ENCODE measurements at places on chromosomes 13 and 19.

GRCh38 chr13:32659736-32660135, 73.5 kb downstream of the PDS5B start:
- DNase-seq: no peak

DNA sequence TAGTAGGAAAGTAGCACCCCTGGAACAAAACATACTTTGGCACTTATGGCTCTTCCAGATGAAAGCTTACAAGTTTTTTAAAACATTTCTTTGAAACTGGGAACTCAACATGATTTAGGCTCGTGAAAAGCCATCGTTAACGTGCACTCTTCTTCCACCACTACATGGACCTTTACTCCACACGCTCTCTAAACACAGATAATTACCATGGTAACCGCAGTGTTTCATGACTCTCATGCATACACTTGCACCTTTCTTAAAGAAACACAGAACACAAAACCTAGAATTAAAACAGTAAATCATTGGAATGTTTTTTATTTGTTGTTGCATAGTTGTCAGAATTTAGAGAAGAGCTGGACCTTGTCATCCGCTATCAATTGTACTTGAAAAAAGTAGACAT, 154.3 kb downstream of the FGF9 start:
- DNase-seq: no peak

GRCh38 chr13:51330791-51331190, 8.7 kb upstream of the SERPINE3 start:
- no peak for DNase-seq

DNA sequence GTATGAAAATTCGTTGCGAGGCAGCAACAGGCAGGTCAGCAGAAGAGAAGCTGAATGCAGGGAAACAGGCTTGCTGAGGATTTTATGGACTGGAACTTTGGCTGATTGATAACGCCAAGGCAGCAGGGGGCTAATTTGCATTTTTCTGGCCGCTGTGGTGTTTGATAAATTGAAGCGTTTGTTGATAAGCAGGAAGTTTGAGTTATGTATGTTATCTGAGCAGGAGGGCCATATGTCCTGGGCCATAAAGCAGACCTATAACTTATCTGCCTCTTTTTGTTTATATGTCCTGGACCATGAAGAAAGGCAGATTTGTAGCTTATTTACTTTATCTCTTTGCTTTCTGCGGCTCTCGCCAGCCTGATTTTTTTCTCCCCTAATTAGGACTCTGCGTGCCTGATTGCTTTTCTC, 65.9 kb downstream of the ZNF627 start:
- DNase-seq: no peak

DNA sequence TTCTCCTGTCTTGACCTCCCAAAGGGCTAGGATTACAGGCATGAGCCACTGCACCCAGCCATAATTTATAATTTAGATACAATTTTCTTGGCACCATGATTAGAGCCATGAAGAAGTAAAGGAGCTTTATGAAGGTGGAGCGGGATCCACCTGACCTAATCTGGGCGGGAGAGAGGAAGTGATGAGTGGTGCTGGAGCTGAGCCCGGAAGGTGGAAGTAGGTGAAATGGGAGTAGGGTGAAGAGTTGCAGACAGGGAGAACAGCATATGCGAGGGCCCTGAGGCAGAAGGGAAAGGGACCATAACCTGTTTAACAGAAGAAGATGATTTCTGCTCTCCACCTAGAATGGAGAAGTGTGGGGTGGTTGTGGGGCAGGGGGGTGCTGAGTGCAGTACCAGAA, 4.2 kb downstream of the BLOC1S3 start:
- no peak for DNase-seq

DNA sequence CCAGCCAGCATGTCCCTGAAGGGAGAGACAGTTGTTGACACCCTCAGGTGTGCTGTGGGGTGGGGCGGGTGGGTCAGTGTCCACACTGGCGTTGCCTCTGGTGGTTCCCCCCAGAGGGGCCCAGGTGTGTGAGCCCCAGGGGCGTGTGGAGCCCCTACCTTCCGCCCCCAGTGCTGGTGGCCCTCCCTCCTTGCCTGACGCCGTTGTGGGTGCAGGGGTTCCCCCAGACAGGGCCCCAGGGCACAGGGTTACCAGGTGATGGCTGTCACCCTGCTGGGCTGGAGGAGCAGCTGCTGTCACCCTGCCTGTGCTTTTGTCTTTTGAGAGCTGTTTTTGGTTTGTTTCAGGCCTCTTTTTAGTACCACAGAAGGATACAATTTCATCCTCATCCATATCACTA, 27.2 kb downstream of the ATP4B start:
- DNase-seq: no peak

- no peak for DNase-seq
Observed at GRCh38 chr13:101092985-101093384, 323.3 kb downstream of the NALCN start.

GRCh38 chr13:108609353-108609752, 20.1 kb upstream of the MYO16 start:
- no peak for DNase-seq

DNA sequence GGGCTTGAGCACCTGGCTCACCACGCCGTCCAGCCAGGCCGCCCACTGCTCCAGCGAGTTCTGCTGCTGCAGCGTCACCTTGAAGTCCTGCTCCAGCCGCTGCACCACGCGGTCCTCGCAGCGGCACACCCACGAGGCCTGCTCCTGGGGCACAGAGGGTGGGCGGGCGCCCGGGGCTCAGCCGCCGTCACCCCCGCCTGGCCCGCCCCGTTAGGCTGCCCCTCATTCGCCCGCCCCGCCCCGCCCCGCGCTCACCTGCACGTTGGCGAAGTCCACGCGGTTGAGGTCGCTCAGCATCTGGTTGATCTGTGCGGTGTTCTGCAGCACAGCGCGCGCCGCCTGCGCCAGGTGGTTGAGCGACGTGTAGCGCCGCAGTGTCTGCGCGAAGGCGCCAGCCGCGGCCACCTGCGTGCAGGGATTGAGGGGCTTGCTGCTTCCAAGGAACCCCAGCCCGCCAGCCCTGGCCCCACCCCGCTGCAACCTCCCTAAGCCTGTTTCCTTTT, 11.3 kb downstream of the DCAF15 start:
- DNase-seq: no peak

- DNase-seq: no peak
Observed at GRCh38 chr13:89163096-89163495, 1491.9 kb downstream of the SLITRK5 start.

DNA sequence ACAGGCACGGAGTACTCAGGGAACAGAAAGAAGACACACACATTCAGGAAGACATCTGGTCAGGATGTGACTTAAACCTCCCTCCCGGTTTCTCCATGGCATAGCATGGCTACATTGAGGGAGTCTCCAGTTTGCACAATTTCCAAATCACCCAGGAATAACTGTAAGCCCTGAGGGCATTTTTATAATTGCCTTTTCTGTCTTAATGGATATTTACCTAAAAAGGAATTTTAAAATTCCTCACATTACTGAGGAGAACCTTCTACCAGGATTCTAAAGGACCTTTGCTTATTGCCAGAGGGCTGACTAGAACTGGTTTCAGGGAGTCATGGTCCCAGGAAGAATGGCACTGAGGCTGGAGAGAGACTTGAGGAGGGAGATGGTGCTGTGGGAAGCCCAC, 21.4 kb downstream of the PEG3 start:
- DNase-seq: no peak

GRCh38 chr13:25064396-25064795, 31.5 kb upstream of the PABPC3 start:
- DNase-seq: no peak

DNA sequence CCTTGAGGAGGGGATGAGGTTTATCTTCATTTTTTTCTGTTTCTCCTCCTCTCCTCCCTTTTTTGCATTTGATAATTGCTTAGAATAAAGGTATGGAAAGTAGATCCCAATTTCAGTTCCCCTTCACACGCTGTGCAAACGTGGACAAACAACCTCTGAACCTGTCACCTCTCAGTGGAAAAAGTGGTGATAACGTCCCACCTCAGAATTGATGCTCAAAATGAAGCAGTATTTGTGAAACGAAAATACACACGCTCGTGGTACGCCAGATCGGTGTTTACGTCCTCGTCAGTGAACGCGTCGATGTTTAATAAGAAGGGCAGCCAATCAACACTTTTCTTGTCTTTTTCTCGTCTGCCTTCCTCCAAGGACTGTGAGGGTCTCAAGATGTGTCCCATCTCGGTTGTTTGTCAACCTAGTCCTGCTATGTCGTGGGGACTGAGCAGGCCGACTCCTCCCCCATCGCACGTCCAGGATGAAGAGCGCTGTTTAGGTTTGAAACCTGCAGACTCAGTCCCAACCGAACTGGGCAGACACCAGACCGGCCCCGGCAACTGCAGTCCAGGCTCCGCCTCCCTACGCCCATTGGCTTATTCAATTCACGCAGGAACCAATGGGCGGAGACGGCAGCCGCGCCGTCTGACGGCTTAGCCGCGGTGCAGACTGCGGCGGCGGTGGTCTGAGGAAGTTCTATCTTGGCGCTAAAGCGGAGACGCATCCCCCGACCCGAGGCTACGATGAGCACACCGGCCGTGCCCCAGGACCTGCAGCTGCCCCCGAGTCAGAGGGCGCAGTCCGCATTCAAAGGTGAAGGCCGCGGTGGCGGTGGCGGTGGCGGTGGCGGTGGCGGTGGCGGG, at the start of gene CKAP2:
Gene CKAP2 (plus strand): TSS at position 659 of the 857 bp plus-strand sequence. CDS start 79 bp downstream, at position 738.
- DNase-seq: peak; percentile 93

DNA sequence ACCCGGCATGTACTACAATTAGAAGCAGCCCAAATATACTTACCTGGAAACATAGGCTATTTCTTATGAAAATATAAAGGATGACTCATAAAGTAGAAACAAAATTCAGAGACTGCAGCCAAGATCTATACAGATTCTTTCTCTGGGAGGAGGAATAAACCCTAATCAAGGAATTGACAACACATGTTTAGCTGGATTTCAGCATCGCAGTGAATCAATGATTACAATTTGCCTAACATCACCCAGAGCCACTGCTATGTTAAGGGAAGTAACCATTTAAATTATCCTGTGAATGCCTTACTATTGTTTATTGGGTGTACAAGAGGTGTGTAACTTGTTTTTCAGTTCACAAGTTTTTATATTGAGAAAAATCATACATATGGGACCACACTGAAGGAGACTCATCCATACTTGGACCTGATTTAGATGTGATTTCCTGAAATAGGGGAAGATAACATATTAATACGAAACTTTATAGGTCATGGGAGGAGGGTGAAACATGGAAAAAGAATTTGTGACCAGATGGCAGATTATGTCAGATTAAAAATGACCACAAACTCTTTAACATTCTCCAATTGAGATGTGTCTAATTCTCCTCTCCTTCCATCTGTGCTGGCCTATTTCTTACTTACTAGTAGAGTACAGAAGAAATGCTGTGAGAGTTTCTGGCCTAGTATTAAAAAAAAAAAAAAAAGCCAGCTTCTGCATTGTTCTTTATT, 1168.4 kb downstream of the SLITRK1 start:
- no peak for DNase-seq

DNA sequence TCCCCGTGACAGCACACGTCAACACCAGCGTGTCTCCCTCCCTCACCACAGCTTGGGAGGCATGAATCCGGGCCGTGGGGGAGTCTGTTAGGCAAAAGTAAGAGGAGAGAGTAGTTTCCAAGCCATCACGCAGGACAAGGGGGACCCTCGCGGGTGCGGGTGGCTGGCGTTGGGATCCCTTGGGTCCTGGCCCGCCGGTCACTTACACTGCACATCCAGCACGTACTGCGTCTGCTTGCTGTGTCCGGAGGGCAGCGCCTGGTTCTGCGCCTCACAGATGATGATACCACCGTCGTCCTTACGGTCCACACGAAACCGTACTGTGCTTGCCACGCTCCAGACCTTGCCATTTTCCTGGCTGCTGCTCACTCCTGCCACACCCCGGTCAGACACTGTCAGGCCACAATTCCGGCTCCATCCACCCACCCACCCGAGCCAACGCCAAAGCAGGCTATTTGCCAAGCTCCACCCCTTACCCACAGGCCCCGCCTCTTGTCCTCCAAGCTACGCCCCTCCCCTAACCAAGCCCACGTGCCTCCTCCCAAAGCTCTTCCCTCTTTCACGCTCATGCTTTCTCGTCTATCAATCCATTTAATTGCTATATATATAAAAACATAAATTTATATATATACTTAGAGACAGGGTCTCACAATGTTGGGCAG, 6.6 kb upstream of the ZNF428 start:
- DNase-seq: no peak

DNA sequence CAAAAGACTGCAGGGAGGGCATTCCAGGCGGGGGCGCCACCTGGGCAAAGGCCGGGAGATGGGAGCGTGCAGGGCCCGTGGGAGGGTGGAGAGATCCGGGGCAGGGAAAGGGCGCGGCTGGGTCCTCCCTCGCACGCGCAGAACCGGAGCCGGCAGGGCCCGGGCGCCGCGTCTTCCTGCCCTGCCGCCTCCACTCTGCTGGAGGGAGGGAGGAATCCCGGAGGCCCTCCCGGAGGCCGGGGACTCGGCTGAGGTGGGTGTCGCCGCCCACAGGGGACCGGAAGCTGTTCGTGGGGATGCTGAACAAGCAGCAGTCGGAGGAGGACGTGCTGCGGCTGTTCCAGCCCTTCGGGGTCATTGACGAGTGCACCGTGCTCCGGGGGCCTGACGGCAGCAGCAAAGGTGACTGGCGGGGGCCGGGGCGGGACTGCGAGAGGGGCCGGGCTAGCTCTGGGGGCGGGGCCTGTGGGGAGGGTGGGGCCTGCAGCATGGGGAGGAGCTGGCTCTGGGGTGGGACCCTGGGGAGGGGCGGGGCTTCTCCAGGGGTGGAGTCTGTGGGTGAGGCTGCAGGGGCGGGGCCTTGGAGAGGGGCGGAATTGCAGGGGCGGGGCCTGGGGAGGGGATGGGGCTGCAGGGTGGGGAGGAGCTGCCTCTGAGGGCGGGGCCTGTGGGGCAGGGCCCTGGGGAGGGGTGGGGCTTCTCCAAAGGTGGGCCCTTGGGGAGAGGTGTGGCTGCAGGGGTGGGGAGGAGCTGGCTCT, 51.3 kb downstream of the CELF5 start:
- peak; percentile 85 for DNase-seq

DNA sequence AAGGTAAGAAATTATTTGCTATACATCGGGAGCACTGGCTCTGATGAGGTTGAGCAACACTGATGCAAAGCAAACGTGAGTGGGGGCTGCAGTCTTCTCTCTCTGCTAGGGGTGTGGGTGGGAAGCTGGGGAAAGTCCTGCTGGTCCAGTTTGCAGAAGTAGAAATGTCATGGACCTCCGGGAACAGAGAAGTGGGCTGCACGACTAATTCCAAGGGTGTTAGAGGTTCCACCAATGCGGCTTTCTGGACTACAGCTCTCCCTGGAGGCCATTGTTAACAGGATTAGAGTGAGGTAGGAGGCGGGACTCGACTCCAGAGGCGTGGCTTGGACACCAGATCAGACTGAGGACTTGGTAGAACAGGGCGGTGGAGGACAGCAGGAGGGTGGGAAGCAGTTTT, 5.7 kb upstream of the FBXO27 start:
- no peak for DNase-seq

DNA sequence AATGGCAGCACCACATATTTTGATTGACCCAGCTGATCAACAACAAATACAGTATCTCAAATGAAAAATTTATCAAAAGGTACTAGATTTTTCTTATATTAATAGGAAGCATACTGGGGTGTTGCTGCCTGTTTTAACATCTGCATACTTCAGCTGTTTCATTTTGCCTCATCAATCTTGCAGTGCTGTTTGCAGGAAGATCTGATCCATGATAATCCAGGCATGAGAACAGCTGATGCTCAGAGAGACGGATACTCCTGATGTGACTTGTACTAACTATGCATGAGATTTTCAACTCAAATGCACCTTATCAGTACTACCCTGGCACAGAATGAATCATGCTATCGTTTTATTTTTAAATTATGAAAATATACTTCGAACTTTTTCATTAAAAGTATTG, 2136.8 kb downstream of the PCDH9 start:
- no peak for DNase-seq

Data from stimulated activated CD4-positive, alpha-beta T cell treated with anti-CD3 and anti-CD28 coated beads, TNF-alpha, amount 100 ng/mL, for 24 hours (primary cell).